SJCRH30 (cell line): ENCODE measurements at places on chromosomes 2 and 18. TPM values are rescaled to one million over a fixed set of nuclear protein-coding genes. Genes with fewer than 3 reads are reported as not detected.

Gene UGT1A3
- total RNA-seq, result not detected in 2 replicates

Gene CFAP221
- not detected in 2 replicates for total RNA-seq

Gene SMC6
- 55.2 and 75.7 TPM in 2 replicates for total RNA-seq

Gene CAPN14
- not detected in 2 replicates for total RNA-seq

Gene IHH
- 0.10 TPM in 1 of 2 replicates, not detected in the other for total RNA-seq

Gene TFCP2L1
- 0.05 and 0.08 TPM in 2 replicates for total RNA-seq

Gene CD28
- 0.18 and 0.24 TPM in 2 replicates for total RNA-seq

Gene ASNSD1
- total RNA-seq, result 165 and 177 TPM in 2 replicates

Gene MALL
- 0.12 TPM in 1 of 2 replicates, not detected in the other for total RNA-seq

Gene ASPRV1
- total RNA-seq, result 0.51 and 0.95 TPM in 2 replicates

Gene ERICH2
- 0.68 and 2.1 TPM in 2 replicates for total RNA-seq

Gene CLEC4F
- total RNA-seq, result not detected in 2 replicates

Gene ZNF396
- total RNA-seq, result 0.06 and 0.10 TPM in 2 replicates

Gene MARCHF4
- not detected in 2 replicates for total RNA-seq

Gene TTL
- total RNA-seq, result 78.4 and 81.6 TPM in 2 replicates

Gene IL36RN
- not detected in 2 replicates for total RNA-seq

Gene MROH2A
- not detected in 2 replicates for total RNA-seq

Gene DPYSL5
- 1.2 TPM in 2 replicates for total RNA-seq

Gene GALR1
- not detected in 2 replicates for total RNA-seq

Gene C2orf80
- not detected in 2 replicates for total RNA-seq

Gene ABHD1
- not detected in 2 replicates for total RNA-seq

Gene ABCB11
- not detected in 2 replicates for total RNA-seq

Gene RND3
- 31.7 and 43.4 TPM in 2 replicates for total RNA-seq

Gene ALLC
- total RNA-seq, result not detected in 2 replicates

Gene KCNG2
- total RNA-seq, result not detected in 2 replicates

Gene ELOA2
- total RNA-seq, result 0.06 TPM in 1 of 2 replicates, not detected in the other

Gene ABCG5
- total RNA-seq, result not detected in 2 replicates

Gene SLC30A3
- 4.4 and 4.9 TPM in 2 replicates for total RNA-seq

Gene IL1A
- not detected in 2 replicates for total RNA-seq

Gene UCN
- 0.32 and 1.6 TPM in 2 replicates for total RNA-seq

Gene MC4R
- not detected in 2 replicates for total RNA-seq

Gene MYOM1
- 0.06 and 0.23 TPM in 2 replicates for total RNA-seq

Gene CRYGD
- not detected in 2 replicates for total RNA-seq

Gene CLIP4
- 17.6 and 19.6 TPM in 2 replicates for total RNA-seq

Gene STPG4
- total RNA-seq, result 0.14 and 0.33 TPM in 2 replicates

Gene FBXO48
- 1.8 and 2.5 TPM in 2 replicates for total RNA-seq

Gene MRPL53
- 49.6 and 62.0 TPM in 2 replicates for total RNA-seq

Gene RTKN
- 47.4 and 50.4 TPM in 2 replicates for total RNA-seq

Gene WDFY1
- 76.8 and 82.0 TPM in 2 replicates for total RNA-seq

Gene NIFK
- 115 and 118 TPM in 2 replicates for total RNA-seq

Gene POMC
- total RNA-seq, result not detected in 2 replicates

Gene BUB1
- 107 and 118 TPM in 2 replicates for total RNA-seq

Gene REV1
- 35.5 and 50.8 TPM in 2 replicates for total RNA-seq

Gene GATA6
- total RNA-seq, result 0.69 and 1.1 TPM in 2 replicates

Gene COL4A4
- total RNA-seq, result not detected in 2 replicates

Gene REG3G
- total RNA-seq, result not detected in 2 replicates

Gene CDK15
- total RNA-seq, result 0.20 and 0.47 TPM in 2 replicates

Gene WDR35
- 16.7 and 18.6 TPM in 2 replicates for total RNA-seq

Gene CNDP2
- 44.3 and 52.7 TPM in 2 replicates for total RNA-seq

Gene GPC1
- 73.9 and 78.1 TPM in 2 replicates for total RNA-seq

Gene TEX51
- not detected in 2 replicates for total RNA-seq

Gene INPP1
- 27.2 and 35.0 TPM in 2 replicates for total RNA-seq

Gene RUFY4
- not detected in 2 replicates for total RNA-seq

Gene FABP1
- total RNA-seq, result 0.32 TPM in 1 of 2 replicates, not detected in the other

Gene TMSB10
- total RNA-seq, result 2,317 and 2,398 TPM in 2 replicates
